ENCODE measurements at places on chromosomes 11 and 22.
A peak's percentile ranks its signal among the peaks of the same experiment; 100 is the strongest.

DNA sequence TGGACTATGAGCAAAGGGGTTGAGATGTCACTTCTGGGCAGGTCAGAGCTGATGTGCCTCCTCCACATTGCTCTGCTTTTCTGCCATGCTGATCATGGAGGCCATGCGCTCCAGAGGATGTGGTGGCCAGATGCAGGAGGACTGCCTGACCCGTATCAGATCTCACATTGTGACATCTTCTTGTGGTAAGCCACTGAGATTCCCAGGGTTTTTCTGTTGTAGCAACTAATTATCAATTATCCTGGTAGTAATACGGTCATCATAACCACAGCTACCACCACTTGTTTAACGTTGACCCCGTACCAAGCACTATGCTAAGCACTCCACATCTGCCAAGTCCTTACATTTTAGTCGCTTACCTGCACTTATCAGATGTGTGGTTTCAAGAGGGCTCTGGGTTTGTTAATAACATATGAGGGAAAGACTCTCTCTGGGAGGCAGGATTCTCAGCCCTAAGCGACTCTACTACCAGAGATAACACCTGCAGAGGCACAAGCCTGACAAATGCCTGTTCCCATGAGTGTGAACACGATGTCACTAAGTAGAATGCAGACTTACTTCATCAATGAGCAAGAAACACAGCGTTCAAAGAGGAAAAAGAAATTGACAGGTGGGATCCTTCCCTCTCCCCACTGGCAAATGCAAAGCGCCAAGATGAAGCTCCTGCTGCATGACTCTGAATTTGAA, 63.6 kb upstream of the TIMP3 start:
- DNase-seq, result no peak

GRCh38 chr22:17431179-17431578, 61.9 kb downstream of the CECR2 start:
- DNase-seq, result no peak

GRCh38 chr11:84381666-84382065, 1095.5 kb upstream of the CCDC90B start:
- no peak for DNase-seq

GRCh38 chr11:8704136-8704535, 21.5 kb downstream of the RPL27A start:
- DNase-seq, result no peak

GRCh38 chr11:102240502-102240901, 76.8 kb upstream of the BIRC3 start:
- DNase-seq, result no peak

- no peak for DNase-seq
Measured at GRCh38 chr11:77647654-77648305, 10.2 kb upstream of the CLNS1A start.

DNA sequence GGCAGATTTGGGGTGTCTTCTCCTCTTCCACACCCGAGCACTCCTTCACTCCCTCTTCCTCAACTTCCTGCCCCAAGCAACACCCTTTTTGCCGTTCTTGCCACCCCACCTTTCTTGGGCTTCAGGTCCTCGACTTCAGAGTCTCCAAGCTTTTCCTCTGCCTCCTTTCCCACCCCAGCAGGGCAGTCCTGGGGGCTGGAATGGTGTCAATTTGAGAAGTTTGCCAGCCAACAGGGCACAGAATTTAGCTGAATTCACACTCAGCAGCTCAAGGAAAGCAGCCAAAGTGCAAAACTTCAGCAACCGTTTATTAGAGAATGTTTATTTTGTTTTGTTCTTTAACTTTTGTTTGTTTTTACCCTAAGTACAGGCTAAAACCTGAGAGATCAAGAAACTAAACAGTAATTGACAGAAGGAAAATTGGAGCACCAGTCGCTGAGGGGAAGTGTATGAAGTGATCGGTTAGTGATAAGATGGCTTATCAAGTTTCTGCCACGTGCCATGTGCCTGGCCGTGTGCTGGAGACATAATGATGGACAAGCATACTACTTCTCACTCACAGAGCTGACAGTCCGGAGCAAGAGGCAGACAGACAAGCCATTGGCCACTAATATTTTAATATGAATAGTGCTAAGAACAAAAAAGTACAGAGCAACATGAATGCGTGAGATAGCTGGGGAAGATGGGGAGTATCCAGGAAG, 44.4 kb downstream of the AHNAK start:
- no peak for DNase-seq

GRCh38 chr11:67237574-67237973, 28.7 kb upstream of the GRK2 start:
- no peak for DNase-seq

- DNase-seq, result no peak
Measured at GRCh38 chr11:87490671-87491070, 452.9 kb downstream of the TMEM135 start.

- no peak for DNase-seq
Measured at GRCh38 chr11:120061036-120061760, 76.7 kb downstream of the TRIM29 start.

- DNase-seq, result no peak
Measured at GRCh38 chr11:77502346-77502905, 28.5 kb upstream of the PAK1 start.

DNA sequence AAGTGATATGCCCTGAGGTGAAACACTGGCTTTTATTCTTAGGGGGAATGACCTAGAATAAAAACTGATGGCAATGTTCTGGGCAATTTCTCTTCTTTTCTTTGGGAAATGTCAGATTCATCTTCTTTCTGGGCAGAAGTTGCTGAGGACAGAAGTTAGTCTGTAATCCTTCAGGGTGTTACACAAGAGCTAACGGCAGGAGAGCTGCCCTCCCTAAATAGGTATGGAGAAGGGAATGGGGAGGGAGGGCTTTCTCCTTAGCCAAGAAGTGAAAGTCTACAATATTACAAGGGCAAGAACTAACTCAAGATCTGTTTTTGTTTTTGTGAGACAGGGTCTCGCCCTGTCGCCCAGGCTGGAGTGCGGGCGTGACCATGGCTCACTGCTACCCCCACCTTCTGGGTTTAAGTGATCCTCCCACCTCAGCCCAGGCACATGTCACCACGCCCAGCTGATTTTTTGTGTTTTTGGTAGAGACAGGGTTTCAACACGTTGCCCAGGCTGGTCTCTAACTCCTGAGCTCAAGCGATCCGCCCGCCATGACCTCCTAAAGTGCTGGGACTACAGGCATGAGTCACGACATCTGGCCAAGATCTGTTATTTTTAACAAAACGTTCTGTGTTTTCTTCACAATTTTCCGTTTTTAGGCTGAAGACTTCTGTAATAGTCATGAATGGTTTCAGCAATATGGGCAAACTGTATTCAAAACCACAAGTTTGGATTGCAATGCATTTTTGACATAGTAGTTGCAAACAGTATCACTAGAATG, 7.2 kb downstream of the PIWIL4 start:
- DNase-seq, result no peak

DNA sequence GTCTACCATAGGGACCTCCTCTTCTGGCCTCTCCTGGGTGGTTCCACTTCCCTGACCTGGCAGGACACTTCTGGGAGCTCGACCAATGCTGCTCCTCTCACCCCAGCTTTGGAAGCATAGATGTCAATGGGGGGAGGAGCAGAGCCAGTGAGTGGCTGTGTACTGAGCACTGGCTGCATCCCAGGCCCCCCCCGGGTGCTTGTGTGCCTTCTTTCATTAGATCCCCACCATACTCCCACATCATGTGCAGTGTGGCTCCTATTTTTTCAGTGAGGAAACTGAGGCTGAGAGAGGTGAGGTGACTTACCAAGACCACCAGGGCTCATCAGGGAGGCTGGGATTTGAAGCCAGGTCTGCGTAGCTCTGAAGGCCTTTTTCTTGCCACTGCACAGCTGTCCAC, 44.3 kb downstream of the LRRC32 start:
- DNase-seq, result no peak

GRCh38 chr11:47333886-47334443, 18.5 kb downstream of the MYBPC3 start:
- DNase-seq, result no peak

DNA sequence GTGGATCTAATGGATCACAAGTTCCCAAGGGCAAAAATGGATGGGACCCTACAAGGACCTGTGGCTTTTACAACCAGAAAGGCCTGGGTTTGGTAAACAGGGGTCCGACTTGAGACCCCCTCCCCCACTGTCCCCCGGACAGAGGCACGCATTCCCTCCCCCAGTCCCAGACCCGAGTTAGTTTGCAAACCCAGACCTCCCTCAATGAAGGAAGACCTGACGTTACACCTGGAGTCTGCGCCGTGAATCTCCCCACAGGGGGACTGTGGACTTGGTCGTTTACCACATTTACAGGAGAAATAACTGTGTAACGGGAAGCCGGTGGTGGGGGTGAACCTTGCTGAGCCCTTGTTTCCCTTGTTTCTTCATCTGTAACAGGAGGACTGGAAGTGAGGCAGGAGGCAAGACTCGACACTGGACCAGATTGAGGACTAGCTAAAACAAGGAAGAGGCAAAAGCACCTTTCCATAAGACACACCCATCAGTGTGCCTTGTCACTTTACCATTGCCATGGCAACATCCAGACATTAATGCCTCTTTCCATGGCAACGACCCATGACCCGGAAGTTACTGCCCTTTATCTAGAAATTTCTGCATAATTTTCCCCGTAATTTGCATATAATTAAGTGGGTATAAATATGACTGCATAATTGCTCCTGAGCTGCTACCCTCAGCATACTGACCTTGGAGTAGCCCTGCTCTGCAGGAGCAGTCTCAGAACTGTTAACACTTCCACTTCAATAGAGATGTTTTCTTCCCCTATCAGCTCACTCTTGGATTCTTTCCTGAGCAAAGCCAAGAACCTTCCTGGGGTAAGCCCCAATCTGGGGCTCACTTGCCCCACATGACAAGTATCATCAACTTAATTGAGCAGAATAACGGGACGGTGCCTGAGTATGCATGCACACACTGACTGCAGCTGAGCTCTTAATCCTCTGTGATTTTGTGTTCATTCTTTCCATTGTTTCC, 25.4 kb downstream of the PDGFB start:
- DNase-seq, result no peak

DNA sequence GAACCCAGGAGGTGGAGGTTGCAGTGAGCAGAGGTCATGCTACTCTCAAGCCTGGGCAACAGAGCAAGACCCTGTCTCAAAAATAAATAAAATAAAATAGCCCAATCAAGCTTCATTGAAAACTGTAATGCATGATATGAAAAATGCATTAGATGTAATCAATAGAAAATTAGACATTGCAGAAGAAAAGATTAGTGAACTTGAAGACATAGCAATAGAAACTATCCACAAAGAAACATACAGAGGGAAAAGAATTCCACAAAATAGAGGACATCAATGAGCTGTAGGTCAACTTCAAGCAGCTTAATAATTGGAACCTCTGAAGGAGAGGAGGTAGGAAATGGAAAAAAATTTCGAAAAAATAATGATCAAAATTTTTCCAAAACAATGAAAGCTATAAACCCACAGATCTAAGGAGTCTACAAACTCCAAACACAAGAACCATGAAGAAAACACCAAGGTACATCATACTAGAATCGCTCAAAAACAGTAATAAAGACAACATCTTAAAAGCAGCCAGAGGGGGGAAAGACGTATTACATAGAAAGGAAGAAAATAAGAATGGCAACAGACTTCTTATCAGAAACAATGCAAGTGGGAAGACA, 104.2 kb downstream of the WNT7B start:
- no peak for DNase-seq

- peak; percentile 45 for DNase-seq
Measured at GRCh38 chr11:78290293-78291176, 101.8 kb downstream of the USP35 start.

DNA sequence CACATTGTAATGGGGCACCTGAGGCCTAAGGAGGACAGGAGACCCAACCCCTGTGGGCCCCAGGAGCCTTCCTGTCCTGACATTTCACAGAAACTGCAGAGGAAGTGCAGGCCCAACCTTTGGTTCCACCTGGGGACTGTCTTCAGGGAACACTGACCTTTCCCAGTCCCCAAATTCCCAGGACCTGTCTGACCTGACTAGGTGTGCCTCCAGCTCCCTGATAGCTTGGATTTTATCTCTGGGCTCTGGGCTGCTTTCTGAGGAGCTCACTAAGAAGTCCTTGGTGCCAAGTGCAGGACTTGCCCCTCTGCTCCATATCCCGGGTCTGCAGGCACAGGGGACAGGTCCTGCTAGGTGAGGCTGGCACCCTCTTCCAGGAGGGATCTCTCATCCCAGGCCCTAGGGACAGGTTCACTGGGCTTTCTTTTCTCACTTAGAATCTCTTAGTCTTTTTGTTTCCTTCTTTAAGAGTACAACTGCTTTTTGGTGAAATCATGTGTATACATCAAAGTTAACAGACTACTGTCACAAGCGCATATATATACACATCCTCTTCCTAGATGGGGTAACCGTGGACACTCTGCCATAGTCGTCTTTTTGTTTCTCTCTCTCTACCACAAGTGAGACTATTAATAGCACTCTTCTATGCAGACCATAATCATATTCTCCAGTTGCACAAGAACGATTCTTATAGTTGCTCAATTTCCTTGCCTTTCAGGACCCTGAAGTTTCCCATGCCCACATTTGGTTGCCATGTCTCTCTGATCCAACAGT, 72.0 kb upstream of the IGLL5 start:
- DNase-seq, result no peak

DNA sequence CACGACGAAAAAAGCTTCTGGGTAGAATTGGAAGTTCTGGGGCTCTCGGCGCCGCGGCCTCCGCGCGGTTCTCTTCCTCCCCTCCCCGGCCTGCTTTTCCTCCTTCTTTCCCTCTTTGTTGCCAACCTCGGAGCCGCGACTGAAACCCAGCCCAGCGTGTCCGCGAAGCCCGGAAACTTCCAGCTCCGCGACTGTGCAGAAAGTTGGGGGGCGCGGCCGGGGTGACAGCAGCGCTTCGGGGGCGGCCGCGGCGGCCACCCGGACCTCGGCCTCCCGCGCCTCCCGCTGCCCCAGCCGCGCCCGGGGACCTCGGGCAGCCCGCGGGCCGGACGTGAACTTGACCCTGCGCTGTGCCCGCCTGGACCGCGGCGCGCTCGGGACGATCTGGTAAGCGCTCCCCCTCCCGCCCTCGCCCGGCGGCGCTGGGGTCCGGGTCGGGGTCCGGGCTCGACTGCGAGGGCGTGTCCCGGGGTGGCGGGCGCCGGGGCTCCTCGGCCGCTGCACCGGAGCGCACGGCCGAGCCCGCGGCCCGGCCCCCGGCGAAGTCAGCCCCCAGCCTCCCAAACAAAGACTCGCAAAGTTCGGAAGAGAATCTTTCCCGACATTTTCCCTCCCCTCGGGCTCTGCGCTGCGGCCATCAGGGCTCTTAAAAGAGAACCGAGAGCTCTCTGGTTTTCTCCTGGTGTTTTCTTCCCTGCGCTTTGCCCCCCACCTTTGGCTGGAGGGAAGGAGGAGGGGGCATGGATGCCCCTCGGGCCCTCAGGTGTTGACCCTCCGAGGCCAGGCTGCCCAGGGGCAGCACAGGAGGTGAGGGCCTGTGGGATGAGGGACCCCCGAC, 67.9 kb upstream of the WNT7B start:
- peak; percentile 45 for DNase-seq

DNA sequence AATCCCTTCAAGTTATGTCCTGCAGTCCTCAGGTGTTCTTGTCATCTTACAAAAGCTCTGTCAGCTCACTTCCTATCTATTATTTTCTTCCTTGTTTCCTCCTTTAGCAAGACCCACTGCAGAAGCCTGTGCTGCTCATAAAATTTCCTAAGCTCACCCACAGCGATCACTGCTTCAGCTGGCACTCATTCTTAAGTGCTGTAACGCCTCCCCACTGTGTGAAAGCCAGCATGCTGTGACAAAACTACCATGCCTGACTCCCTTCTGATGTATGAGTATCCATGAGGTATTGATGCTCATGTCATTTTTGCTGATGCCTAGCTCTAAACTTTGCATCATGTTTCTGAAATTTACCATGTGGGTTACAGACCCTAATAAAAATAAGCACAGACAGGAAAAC, 41.5 kb upstream of the CNTN5 start:
- DNase-seq, result no peak

- DNase-seq, result no peak
Measured at GRCh38 chr11:120558744-120559431, 47.3 kb downstream of the GRIK4 start.

- DNase-seq, result no peak
Measured at GRCh38 chr22:39558254-39558727, 12.3 kb upstream of the CACNA1I start.
